ENCODE measurements at places on chromosomes 16 and 17.

DNA sequence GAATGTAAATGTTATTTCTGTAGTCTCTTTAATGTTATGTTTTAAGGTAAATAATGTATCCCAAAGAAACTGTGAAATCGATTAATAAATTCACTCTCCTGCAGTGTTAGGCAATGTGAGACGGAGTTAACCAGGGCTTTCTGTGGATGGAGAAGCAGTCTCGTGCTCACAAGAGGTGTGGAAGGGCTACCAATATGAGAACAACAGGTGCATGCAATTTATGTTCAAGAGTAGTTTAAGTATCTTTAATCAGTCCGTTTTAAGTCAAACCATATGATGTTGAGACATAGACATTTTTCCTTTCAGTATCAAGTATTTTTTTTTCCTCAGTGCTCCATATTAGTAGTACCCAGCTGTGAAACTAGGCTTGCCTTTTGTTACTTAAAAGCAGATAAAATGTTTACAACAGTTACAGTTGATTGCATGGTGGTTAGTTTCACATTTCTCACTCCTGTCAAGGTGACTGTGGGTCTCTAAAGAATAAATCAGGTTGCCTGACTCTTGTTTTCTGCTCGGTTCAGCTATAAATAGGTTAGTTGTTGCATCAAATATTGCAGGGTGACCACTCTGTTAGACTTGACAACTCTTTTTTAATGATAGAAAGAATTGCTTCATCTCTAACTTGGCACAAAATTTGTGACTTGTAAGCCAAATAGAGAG, 54.4 kb downstream of the COX10 start:
- no peak for DNase-seq

DNA sequence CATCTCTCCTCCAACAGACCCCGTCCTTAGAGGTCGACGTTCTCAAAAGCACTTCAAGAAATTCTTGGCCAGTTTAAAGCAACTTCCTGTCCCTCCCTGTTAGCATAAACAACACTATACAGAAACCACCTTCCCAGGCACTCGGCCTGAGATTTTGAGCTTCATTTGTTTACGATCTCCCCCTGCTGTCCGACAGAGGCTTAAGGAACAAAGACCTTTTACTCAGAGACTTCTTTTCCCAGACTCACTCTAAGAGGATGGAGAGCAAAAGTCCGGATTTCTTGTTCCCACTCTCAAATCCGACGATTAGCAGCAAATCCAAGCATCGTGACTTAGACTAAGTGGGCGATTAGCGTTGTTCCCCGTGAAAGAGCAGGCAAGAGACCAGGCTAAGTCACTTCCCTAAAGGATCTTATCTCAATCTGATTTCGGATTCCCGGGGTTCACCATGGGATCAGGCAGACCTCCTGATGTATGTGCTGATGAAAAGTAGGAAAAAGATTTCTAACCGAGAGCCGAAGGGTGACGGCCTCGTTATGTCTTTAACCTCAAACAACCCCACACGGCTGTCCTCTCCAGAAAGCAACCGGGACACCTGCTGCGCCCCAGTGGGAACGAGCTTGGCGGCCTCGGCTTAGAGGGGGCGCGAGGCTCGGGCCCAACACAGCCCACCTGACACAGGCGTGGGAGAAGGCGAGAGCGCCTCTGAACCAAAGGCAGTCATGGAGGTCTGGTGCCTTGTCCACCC, 598 bp downstream of the INPP5K start:
- DNase-seq, result no peak

GRCh38 chr17:8503368-8503767, 67.7 kb downstream of the NDEL1 start:
- peak; percentile 54 for DNase-seq

DNA sequence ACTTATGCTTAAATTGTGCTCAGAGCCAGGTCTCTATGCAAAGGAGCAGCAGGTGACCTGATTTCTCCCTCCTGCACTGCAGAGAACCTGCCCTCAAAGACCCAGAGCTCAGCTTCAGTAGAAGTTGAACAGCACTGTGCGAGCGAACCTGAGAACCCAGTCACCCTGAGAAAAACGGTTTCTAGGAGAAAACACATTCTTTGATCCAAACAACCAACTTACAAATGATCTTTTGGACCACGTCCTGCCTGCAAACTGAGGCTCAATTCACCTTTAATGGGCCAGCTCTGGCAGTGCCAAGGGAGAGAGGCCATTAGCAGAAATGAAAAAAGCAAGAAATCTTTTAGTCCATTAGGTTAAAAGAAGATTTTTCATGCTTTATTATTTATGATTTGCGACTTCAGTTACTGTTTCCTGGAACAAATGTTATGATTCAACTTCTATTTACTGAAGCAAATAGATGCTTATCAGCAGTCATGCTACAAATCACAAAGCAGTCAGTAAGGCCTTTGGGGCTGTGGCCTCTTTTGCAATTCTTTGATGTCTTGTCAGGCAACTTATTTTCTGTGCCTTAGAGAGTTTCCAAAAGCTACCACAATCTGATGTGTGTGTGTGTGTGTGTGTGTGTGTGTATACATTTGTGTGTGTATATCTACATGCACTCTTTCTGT, 65.7 kb upstream of the LRRC37A3 start:
- DNase-seq, result no peak

DNA sequence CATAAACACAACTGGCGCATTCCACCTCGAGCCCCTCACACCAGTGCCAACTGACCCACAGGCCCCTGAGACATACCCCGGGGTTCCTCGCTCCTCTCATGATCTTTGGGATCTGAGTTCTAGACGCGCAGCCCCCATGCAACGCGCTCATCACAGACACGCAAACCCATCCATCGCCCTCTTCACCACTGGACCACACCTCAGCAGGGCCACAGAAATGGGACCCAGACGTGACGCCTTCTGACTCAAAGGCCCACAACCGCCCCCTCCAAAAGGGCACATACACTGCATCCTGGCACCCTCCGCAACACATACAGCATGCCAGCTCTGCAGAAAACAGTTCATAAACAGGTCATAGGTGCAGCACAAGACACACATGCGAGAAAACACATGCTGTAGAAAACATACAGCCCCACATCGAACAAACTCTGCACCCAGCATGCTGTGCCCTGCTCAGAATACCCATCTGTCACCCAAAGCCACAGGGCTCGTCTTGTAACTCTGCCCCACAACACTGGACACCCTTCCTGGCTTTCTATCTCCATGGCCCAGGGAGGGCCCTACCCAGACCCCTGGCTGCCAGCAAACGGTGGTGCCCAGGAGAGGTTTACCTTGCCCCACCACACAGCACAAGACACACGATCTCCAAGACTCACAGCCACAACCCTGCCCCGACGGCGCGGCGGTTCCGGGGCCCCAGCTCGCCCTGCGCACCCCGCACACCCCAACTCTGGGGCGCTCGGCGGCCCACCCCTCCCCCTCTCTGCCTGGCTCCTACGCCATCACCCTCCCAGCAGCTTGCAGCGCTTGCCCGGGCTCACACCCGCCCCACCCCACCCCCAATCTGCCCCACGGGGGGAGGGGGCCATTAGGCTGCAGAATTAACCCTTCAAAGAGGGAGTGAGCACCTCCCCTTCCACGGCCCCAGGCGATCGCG, 887 bp downstream of the ZBTB4 start:
- DNase-seq, result peak; percentile 57

Measured in heart right ventricle (tissue), 16 donors.